ENCODE measurements at places on chromosomes 2 and 18. TPM values are rescaled to one million over a fixed set of nuclear protein-coding genes. Genes with fewer than 3 reads are reported as not detected.

Gene VSNL1
- total RNA-seq: not detected

Gene STARD6
- not detected for total RNA-seq

Gene AQP4
- total RNA-seq: not detected

Gene C2orf66
- total RNA-seq: 0.25 TPM

Gene TFCP2L1
- not detected for total RNA-seq

Gene MRPL30
- 29.4 TPM for total RNA-seq

DNA sequence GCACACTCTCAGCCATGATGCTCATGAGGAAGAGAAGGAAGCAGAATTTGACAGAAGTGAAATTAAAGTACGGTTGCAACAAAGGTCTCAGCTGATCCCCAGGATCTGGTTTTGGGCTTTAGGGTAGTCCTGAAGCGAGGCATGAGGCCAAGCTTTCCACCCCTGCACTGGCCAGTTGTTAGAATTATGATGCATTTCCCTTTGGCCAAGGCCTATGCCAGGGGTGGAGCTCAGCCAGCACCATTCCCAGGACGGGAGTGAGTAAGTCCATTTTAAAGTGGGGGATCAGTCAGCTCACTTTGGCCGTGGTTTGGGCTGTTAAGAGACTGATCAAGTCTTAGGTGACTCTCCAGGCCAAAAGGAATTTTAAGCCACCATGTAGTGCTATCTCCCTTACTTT lies 314.5 kb upstream of the MMADHC start:
- DNase-seq: no peak

DNA sequence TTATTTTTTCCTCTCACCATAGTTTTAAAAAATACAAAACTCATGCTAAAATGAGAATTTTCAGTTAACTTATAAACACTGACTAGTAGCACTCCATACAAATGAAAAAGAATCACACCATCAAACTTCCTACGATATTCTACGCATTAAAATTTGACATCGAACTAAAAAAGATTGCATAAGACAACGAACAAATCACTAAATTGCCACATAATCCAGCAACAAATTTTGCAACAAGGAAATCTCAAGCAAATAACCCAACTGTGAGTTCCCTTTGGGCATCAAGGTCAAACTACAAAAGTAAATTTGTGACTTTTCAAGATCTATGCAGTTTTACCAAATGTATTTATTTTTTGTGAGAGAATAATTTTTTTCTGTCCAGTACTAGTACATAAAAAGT lies 1.5 kb downstream of the MAP3K2 start:
- no peak for DNase-seq

DNA sequence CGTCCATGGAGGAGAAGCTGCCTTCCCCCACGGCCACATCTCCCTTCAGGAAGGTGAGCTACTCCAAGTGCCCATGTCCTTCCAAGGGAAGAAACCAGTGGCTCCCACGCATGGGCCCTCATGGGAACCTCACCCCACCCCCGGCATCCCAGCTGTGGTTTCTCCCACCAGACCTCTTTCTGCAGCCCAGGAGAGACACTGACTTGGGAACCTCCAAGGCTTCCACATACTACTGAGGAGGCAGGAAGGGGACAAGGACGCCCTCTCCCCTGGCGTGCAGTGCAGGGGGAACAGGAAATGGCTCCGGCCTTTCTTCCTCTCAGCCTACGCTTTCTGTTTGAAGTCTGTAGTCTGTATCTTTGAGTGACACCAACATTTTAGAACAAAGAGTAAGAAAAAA lies 104.5 kb upstream of the EPC2 start:
- no peak for DNase-seq

DNA sequence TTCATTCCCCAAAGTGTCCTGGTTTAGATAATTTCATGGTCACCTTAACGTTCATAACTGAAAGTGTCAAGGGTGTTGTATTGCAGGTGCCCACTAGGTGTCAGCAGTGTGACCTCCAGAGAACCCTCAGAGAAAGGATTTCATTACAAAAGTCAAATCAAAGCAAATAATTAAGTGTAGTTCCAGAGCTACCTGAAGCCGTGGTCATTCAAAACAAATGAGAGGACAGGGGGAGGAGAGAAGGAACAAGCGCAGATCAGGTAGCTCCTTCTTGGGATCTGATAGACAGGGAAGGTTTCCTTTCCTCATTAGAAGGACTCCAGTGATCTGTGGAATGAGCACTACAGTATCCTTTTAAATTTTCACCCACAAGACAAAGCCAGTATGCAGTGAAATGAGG lies at the start of gene SLC9A4:
Gene SLC9A4, plus strand, starts transcription at position 207 of the 400 bp plus-strand sequence. CDS start 534 bp downstream, outside the sequence.
- peak; percentile 13 for DNase-seq

DNA sequence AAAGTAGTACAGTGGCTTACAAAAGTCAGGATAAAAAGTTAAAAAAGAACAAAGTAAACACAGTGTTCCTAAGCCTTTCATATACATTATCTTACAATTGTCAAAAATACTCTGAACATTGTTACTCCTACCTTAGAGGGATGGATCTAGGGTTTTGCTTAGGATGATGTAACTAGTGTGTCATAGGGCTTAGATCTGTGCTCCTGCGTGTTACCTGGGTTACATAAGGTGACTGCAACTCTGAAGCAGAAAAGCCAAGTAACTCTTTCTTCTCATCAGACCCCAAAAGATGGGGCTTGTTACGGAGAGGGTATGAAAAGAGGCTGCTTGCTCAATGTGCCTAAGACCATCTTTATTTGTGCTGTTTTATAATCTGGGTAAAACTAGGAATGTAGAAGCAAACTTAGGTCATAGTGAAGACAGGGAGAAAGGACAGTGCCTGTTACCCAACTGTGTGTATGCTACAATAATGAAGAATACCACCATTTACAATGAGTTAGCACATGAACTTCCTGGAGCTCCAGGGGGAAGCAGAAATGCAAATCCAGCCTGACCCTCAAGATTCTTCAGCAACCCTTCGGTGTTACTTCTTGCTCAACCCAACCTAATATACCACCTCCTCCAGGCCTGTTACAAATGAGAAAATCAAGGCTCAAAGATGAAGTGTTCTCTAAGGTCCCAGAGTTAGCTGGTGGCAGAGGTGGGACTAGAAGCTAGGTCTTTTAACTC lies 42.0 kb upstream of the STK17B start:
- no peak for DNase-seq

DNA sequence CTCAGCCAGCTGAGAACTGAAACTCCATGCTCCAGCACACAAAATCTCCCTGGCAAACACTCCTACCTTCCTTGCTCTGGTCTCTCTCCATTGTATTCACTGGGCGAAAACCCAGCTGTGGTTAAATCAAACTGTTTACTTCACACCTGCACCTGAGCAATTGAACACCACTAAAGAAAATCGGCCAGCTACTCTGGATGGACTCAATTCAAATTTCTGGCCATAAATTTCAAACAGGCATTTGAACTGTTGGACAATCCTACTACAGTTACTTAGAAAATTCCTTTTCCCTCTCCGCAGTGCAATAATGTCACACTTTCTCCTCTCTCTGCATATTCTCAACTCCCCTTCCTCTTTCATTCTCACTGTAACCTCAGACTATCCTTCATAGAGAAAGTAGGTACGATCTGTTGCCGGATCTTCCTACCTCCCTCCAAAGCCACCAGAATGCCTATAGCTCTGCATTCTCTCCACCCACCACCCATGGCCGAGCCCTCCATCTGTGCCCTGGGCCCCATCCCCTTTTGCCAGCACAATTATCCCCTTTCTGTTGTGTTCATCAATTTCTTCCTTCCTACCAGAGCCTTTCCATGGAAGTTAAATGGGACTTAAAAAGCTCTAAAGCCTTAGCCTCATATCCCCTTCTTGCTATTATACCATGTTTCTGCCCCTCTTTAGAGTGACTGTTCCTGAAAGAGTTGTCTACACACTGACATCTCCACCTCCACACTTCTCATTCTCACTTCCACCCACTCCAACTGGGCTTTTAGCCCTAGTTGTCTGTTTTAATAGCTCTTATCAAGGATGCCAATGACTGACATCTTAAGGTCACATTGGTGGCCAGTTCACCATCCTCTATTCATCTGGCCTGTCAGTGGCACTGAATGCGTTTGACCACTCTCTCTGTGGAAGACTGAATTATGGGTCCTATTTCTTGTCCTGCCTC lies 127.5 kb upstream of the SLC1A4 start:
- no peak for DNase-seq

DNA sequence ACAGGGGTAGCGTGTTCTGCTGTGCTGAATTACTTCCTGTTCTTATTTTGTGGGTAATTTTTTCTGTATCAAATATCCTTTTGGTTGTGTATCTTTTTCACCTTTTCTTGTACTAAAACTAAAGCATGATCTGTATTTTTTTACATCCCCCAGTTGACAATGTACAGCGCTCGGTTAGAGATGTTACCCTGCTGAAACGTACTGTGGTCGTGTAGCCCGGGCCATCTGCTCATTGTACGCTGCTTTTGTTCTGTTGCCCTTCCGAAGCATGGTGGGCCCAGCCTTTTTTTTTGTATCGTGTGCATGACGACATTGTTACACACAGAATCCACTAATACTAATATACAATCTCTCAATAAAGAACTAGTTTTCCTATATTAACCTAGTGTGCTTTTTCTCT lies 233.1 kb downstream of the HAUS1 start:
- no peak for DNase-seq

- no peak for DNase-seq
These were observed 441.4 kb downstream of the NBAS start for GRCh38 chr2:15119722-15120175.

- no peak for DNase-seq
These were observed 17.6 kb downstream of the TMSB10 start for GRCh38 chr2:84923009-84923408.

DNA sequence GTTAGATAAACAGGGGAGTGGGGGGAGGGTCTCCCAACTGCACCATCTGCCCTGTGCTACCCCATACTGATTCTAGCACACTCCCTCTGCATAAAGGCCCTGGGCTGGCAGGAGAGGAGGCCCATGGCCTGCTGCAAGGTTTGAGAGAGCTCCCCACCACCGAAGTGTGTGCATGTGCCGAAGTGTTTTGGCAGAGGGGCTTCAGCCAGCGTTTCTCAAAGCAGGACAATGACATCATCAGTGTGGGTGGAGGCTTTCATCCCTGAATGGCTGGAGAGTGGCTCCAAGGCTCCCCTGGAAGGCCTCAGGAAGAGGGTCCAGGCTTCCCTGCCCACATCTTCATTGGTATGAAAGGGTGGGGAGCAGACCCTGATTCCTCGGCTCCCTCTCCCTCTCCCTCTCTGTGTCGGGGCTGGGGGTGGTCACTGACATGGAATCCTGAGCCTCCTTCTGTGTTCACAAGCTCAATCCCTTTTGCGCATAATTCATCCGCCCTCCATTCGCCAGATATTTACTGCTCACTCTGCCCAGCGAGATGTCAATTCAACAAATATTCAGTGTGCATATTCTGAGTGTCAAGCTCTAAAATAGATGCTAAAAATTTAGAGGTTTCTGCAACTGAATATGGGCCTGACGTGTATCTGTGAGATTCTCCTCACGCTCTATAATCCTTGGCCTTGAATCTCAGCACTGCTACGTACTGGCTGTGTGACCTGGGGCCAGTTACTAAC lies 122.1 kb downstream of the CELF4 start:
- no peak for DNase-seq

GRCh38 chr2:64470766-64471295 lies 16.9 kb downstream of the LGALSL start:
- DNase-seq: no peak

Data from activated T-helper 2 cell treated with anti-CD3 and anti-CD28 coated beads, Interferon-gamma antibody, Interleukin-2, Interleukin-4, amounts not matched to agents 10 μg/mL and 5 μg/mL and 100 μg/mL, durations not matched to agents 14 hours and 24 hours and 36 hours (primary cell).